Naive B cell (primary cell): ENCODE measurements at places on chromosomes 6 and 20. TPM values are rescaled to one million over a fixed set of nuclear protein-coding genes. Genes with fewer than 3 reads are reported as not detected.

Gene FBXO5
- 12.6 TPM for polyA plus RNA-seq

Gene TFAP2D
- polyA plus RNA-seq = not detected

Gene DHX35
- polyA plus RNA-seq = 2.2 TPM

Gene RNF144B
- 5.5 TPM for polyA plus RNA-seq

Gene ISM1
- not detected for polyA plus RNA-seq

Gene CPNE5
- polyA plus RNA-seq = 105 TPM

Gene CYP21A2
- not detected for polyA plus RNA-seq

Gene KCNK16
- polyA plus RNA-seq = not detected

Gene EXOC2
- 28.4 TPM for polyA plus RNA-seq

Gene ENPP5
- polyA plus RNA-seq = not detected

Gene ZNF341
- 2.2 TPM for polyA plus RNA-seq

Gene NELFE
- polyA plus RNA-seq = 79.9 TPM

Gene ADGRF5
- polyA plus RNA-seq = not detected

Gene HLA-DRB5
- 55.2 TPM for polyA plus RNA-seq

Gene NMBR
- polyA plus RNA-seq = not detected

Gene TCP11
- polyA plus RNA-seq = not detected

Gene IL17A
- polyA plus RNA-seq = not detected

Gene DEFB132
- polyA plus RNA-seq = not detected

Gene LYRM2
- polyA plus RNA-seq = 76.3 TPM

Gene HSPA1L
- 0.45 TPM for polyA plus RNA-seq

Gene SAPCD1
- 0.96 TPM for polyA plus RNA-seq

Gene BTNL2
- polyA plus RNA-seq = not detected

Gene APMAP
- polyA plus RNA-seq = 49.6 TPM

Gene PCED1A
- polyA plus RNA-seq = 20.8 TPM

Gene SLC22A1
- polyA plus RNA-seq = not detected

Gene DZANK1
- 0.65 TPM for polyA plus RNA-seq

Gene UBE2V1
- 153 TPM for polyA plus RNA-seq

Gene ESR1
- polyA plus RNA-seq = not detected

Gene PCK1
- polyA plus RNA-seq = not detected

Gene RAET1E
- polyA plus RNA-seq = not detected

Gene CSNK2B
- 279 TPM for polyA plus RNA-seq

Gene BPIFB6
- polyA plus RNA-seq = not detected

Gene GTSF1L
- not detected for polyA plus RNA-seq

Gene ECT2L
- polyA plus RNA-seq = 0.08 TPM

Gene BHLHE23
- not detected for polyA plus RNA-seq

Gene GRM4
- not detected for polyA plus RNA-seq

Gene PDE10A
- polyA plus RNA-seq = not detected
